Fibroblast of skin of left biceps (primary cell): ENCODE measurements at places on chromosomes 16 and 17.

GRCh38 chr16:89561142-89561883 is 831 bp downstream of the RPL13 start:
- no peak for DNase-seq

DNA sequence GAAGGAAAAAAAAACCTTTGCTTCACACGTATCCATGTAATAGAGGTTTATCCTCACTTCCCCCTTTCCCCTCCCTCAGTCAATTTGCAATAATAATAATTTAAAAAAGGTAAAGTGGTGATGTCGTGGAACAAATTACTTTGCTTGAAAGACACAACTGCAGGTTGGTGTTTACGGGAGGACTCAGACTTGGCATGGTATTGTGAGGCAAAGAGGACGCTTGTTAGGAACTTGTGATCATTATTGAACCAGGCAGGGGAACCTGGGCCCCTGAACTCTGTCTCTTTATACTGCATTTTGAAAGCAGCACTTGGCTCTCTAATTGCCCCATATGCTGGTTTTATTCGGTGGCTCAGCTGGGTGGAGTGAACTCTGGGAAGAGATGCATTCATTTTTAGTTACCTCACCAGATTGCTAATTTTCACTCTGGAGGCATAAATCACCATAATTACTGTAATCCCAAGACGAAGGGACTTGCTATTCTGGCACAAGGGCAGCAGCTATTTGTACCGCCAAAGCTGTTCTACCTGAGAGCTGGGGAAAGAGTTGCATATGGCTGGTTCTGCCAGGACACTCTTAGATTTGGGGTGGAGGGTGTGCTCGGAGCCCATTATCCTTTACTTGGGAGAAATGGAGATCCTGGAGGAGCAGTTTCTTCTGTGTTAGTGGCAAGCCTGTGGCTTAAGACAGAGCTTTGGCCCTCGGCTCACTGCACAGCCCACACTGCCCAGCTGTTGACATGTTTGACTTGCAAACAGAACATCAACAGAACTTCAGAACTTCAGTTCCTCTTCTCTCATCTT is 5.7 kb upstream of the DHX8 start:
- DNase-seq = no peak

- no peak for DNase-seq
These were observed 13.3 kb upstream of the SDK2 start for GRCh38 chr17:73657473-73658116.

DNA sequence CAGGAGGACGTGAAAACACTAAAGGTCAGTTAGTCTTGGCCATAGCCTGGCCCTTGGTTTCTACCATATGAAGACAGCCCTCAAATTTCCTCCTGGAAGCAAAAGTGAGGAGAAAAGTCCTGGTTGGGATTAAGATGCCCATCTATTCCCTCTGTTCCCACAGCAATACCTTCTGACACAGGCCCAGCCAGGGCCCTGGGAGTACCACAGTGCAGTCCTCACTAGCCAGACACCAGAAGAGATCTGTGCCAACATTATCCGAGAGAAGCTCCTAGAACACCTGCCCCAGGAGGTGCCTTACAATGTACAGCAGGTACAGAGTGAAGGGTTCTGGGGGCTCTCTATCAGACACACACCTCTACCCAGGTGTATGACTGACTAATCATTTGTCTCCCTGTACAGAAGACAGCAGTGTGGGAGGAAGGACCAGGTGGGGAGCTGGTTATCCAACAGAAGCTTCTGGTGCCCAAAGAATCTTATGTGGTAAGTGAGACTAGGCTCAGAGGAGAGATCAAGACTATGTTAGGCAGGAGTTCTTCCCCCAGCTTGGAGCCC is 4.1 kb downstream of the ERAL1 start:
- DNase-seq = no peak

- no peak for DNase-seq
These were observed 193.4 kb downstream of the FOXL1 start for GRCh38 chr16:86771506-86772460.

GRCh38 chr17:66172691-66173223 is 19.2 kb downstream of the CEP112 start:
- DNase-seq = no peak

GRCh38 chr17:47676510-47677165 is 17.3 kb upstream of the TBKBP1 start:
- no peak for DNase-seq

DNA sequence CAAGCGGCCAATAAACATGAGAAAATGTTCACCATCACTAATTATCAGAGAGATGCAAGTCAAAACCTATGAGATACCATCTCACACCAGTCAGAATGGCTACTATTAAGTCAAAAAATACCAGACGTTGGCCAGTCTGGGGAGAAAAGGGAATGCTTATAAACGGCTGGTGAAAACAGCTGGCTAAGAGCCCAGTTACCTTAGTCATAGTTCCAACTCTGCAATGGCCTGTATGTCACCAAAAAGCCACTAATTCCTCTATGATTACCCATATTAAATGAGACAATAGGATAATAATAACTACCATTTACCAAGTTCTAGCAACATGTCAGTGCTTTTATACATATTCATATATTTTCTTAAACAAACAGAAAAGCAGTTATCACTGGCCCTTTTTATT is 42.9 kb upstream of the CDRT4 start:
- no peak for DNase-seq

- DNase-seq = no peak
These were observed 8.6 kb downstream of the BRD7 start for GRCh38 chr16:50360033-50360778.

- no peak for DNase-seq
These were observed 5.2 kb downstream of the RUSF1 start for GRCh38 chr16:31502981-31503380.

GRCh38 chr17:40345994-40346764 is 18.4 kb downstream of the GJD3 start:
- DNase-seq = no peak
